Prostate gland (tissue), 2 donors: ENCODE measurements at places on chromosomes 12 and 14.

DNA sequence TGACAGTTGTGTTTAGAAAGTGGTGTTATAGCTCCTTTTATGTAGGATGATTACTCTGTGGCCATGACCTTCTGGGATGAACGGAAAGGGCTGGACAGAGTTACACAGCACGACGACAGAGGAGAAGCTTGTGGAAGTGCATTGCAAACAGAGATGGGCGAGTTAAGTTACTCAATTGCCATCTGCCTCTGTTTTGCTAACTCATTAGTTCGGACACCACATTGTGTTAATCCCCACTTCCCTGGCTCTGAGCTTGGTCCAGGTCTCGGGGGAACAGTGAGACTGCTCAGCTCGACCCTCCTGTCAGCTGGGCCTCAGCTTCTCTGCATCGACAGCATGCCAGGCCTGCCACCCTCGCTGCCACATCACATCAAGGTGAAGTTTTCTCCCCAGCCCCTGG, 408.0 kb downstream of the ZFP36L1 start:
- H3K4me3 ChIP-seq, result no peak overlapping the region
- H3K27ac ChIP-seq, result peak overlapping the region; percentile 19
- no peaks in the 10 kb centered on the region for H3K4me1 ChIP-seq

- no peak overlapping the region for H3K4me3 ChIP-seq
- H3K27me3 ChIP-seq, result no peaks in the 10 kb centered on the region
- no peak for DNase-seq
- no peak overlapping the region for H3K27ac ChIP-seq
These were observed 53.3 kb upstream of the IGF1 start for GRCh38 chr12:102533483-102534215.

DNA sequence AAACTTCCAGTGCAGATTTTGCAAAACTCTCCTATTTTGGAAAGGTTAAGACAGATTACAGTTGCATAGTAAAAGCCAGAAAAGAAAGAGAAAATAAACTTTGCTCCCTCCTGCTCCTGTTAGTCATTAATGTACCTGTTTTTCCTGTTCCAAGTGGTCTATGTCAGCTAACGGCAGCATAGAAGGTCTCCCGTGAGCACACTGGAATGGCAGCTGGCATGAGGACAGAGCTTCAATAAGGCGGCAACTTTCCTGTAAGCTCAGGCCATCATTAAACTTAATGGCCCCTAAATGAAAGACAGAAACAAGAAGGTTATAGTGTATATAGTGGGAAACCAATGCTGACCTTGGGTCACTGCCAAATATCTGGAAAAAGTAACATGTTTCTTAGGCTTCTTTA, 16.0 kb downstream of the EIF2B2 start:
- H3K27me3 ChIP-seq, result no peaks in the 10 kb centered on the region
- DNase-seq, result peak; percentile 46
- no peak overlapping the region for H3K4me3 ChIP-seq
- peaks cover 2% of the 10 kb centered on the region for H3K4me1 ChIP-seq

- no peaks in the 10 kb centered on the region for H3K27me3 ChIP-seq
- H3K36me3 ChIP-seq, result no peaks in the 10 kb centered on the region
- H3K4me1 ChIP-seq, result peaks cover 3% of the 10 kb centered on the region
- DNase-seq, result no peak
- H3K27ac ChIP-seq, result no peak overlapping the region
These were observed 4.8 kb downstream of the TOGARAM1 start for GRCh38 chr14:44966601-44967336.

DNA sequence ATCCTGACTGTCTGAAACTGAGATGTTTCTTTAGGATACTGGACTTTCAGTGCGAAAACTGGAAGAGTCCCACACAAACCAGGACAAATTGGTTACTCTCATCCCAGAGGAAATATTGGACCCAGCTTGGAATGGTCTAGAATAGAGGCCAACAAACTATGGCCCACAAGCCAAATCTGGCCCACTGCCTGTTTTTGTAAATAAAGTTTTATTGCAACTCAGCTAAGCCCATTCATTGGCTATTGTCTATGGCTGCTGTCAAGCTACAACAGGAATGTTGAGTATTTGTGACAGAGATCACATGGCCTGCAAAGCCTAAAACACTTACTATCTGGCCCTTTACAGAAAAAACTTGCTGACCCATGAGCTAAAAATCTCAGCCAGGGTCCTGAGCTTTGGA, 6.5 kb downstream of the WSCD2 start:
- H3K4me1 ChIP-seq, result no peaks in the 10 kb centered on the region
- no peak overlapping the region for H3K27ac ChIP-seq
- no peaks in the 10 kb centered on the region for H3K36me3 ChIP-seq
- no peak overlapping the region for H3K4me3 ChIP-seq

DNA sequence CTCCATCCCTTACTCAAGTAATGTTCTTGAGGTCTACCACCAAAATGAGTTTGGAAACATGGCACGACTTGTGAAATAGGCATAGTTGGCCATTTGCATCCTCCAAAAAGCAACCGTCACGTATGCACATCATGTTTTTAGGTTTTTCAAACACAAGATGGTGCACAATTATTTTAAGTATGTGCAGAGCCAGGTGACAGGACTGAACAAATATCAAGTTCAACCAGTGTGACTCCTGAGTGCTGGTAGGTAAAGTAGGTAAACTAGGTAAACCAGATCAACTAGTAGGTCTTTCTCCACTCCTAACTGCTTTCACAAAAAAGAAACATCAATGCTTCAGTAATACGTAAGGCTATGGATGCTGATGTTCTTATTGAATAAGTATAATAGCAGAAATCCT, 39.1 kb downstream of the FGD6 start:
- no peaks in the 10 kb centered on the region for H3K27me3 ChIP-seq
- no peak for DNase-seq
- no peak overlapping the region for H3K4me3 ChIP-seq
